NAMALWA (cell line): ENCODE measurements at places on chromosomes 6 and 20.
A peak's percentile ranks its signal among the peaks of the same experiment; 100 is the strongest.

DNA sequence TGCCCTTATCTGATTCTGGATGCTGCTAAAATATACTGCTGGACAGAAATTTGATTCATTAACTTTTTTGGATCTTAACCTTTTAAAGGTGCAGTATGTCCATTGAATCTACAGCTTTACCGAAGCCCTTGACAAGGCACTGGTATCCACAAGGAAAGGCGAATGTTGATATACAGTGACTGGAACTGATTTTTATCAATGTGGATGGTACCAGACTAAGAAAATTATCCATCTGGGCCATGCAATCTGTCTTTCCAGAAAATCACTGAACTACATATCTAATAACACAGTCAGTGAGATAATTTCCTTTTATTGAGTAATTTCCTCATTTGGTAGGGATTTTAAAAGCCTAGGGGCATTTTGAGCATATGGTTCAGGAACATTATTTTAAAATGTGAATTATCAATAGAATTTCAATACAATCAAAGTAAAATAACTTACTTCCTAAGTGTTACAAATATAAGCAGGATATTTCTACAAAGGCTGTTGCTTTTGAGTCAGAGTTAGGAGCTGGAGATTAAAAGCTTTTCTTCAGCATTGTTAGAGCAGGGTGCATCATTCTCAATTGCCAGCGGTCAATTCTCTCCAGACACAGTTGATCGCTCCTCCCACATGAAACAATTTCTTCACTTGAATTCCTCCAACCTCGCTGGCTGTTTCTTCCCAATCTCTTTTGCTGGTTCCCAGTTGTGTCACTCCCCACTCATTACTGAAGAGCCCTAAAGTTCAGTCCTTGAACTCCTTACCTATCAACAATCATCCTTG, 585.3 kb upstream of the FLRT3 start:
- DNase-seq = no peak

DNA sequence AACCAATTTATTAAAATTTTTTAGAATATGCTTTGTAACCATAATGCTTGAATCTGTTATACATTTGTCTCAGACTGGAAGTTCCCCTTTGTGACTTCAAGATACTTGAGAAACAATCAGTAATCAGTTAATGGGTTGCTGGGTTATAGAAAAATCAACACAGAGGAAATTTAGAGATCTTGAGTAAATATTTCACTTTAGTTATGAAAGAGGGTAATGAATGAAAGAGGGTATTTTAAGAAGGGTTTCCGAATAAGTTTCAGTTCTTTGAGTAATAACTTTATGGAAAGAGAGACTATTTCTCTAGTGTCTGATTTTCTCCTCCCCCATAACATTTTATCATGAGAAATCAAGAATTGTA, 21.4 kb downstream of the ZFAND3 start:
- no peak for DNase-seq

- no peak for DNase-seq
These were observed 202.3 kb downstream of the GMDS start for GRCh38 chr6:2042956-2043648.

GRCh38 chr6:140276719-140277118, 902.3 kb upstream of the CITED2 start:
- no peak for DNase-seq

GRCh38 chr20:33282196-33282934, 649 bp upstream of the BPIFB1 start:
- DNase-seq = no peak

DNA sequence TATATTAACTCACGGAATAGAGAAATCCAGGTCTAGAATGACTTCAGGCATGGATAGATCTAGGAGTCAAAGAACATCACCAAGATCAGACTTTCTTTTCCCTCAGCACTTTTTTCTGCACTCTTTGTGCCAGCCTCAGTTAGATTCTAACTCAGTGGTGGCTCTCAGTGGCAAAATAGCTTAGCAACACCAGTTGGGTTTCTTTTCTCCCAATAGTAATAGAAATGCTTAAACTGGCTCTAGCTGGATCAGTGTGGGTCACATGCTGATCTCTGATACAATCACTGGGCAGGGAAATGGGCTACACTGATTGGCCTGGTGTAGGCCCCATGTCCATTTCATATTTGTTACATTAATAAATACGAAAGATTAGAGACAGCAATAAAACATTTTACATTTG, 44.2 kb upstream of the ARFGEF2 start:
- DNase-seq = peak; percentile 42

GRCh38 chr20:17647391-17648314, 34.4 kb downstream of the RRBP1 start:
- DNase-seq = no peak

DNA sequence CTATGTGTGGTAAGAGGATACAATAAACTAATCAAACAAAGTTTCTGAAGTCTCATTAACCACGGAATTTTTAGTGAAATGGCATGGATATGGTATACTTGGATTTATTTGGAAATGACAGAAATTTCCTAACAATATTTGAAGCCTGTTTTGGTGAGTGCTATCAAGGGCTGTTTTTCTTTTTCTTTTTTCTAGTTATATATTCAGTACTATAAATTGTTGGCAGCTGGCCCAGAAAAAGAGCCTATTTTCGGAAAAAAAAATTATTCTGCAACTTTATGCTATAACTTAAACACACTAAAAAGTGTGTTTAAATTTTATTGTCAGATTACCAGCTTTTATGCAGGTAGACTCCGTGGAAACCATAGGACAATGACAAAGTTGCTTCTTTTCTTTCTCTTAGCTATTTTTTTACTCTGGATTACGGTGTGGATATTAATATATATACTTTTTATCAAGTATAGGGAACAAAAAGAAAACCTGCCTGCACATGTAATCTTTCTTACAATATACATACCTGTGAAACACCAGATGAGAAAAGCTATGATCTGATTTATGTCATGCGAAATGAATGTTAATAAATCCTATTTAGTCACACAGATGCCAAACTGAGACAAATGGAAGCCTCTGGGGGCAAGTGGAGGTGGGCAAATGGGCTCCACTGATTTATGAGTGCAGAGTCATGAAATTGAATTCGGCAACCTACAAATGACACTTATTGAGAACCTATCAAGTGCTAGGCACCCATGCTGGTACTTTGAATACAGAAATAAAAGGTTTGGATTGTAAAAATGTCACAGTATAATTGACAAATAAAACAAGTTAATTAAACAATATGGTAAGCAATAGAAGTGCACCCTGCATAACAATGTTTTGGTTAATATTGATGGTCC, 919.5 kb upstream of the FLRT3 start:
- no peak for DNase-seq

GRCh38 chr6:100622907-100623692, 158.4 kb upstream of the SIM1 start:
- DNase-seq = no peak

- no peak for DNase-seq
These were observed 16.5 kb upstream of the CCR6 start for GRCh38 chr6:167106406-167106805.

DNA sequence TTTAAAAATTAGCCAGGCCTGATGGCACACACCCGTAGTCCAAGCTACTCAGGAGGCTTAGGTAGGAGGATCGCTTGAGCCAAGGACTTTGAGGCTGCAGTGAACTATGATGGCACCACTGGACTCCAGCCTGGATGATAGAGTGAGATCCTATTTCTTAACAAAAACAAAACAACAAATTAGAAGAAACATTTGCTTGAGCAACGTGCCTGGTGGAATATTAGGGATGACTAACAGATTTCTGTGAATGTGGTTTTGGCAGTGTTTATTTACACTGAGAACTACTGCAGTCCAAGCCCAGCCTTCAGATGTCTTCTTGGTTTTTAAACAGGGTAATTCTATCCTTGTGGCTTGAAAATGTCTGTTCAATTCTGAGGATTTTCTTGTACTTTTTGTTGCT, 9.2 kb downstream of the PPP1R3G start:
- no peak for DNase-seq

DNA sequence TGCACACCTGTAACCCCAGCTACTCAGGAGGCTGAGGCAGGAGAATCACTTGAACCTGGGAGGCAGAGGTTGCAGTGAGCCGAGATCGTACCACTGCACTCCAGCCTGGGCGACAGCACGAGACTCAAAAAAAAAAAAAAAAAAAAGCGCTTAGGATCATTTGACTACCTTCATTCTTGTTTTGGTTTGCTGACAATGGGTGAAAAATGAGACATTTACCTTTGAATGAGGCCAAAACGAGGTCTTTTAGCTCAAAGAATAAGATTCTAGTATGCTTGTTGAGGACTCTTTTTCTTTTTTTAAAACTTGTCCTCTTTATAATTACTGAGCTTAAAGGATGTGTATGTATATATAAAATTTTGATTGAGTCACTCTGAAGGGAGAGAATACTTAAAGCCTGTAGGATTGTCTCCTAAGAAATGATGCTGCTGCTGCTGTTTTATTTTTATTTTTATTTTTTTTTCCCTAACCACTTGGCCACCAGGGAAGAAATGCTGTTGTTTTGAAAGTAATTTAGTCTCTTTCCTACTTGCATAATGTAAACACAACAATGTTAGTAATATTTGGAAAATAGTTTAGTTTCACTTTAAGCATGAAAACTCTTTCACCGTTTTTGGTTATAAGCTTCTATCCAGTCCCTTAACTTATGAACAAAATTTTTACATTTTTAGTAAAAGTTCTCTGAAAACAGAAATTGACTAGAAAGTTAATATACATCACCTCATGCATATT, 7.9 kb downstream of the UBR2 start:
- DNase-seq = no peak
